ENCODE measurements at places on chromosomes 12 and 14.
A peak's percentile ranks its signal among the peaks of the same experiment; 100 is the strongest.

- no peak for DNase-seq
Measured at GRCh38 chr12:15020156-15020555, 47.3 kb downstream of the PDE6H start.

GRCh38 chr12:5587711-5588121 is 155.8 kb downstream of the NTF3 start:
- DNase-seq = no peak

- DNase-seq = no peak
Measured at GRCh38 chr12:104050436-104050835, 449 bp upstream of the GLT8D2 start.

DNA sequence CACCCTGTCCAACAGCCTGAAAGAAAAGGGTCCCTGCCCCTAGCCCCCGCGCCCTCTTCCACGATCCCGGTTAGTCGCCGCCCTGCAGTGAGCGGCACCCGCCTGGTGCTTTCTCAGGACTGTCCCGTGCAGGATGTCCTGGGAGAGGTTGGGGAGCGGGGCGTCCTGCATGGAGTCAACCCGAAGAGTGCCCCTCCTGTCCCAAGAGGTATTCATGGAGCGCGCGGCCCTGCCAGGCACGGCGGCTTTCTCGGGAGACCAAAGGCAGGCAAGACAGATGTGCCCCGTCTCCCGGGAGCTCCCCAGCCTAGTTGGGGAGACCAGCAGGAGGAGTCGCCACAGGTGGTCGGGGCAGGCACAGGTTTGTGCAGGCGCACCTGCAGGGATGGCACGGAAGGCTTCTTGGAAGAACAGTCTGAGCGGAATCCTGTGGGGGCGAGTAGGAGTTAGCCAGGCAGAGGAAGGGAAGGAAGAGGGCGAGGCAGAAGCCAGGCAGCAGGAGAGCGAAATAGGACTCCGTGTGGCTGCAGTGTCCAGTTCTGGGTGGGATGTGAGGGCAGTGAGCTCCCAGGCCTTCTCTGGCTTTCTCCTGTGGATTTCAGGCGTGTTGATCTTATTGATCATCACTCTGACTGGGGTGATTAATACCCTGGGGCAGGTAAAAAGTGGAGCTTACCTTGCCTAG is 723 bp downstream of the SIVA1 start:
- no peak for DNase-seq

GRCh38 chr12:563250-563781 is 99.9 kb downstream of the NINJ2 start:
- DNase-seq = peak; percentile 53

GRCh38 chr14:101791919-101792572 is 30.5 kb downstream of the PPP2R5C start:
- no peak for DNase-seq

- no peak for DNase-seq
Measured at GRCh38 chr12:7190268-7191055, 976 bp downstream of the PEX5 start.

DNA sequence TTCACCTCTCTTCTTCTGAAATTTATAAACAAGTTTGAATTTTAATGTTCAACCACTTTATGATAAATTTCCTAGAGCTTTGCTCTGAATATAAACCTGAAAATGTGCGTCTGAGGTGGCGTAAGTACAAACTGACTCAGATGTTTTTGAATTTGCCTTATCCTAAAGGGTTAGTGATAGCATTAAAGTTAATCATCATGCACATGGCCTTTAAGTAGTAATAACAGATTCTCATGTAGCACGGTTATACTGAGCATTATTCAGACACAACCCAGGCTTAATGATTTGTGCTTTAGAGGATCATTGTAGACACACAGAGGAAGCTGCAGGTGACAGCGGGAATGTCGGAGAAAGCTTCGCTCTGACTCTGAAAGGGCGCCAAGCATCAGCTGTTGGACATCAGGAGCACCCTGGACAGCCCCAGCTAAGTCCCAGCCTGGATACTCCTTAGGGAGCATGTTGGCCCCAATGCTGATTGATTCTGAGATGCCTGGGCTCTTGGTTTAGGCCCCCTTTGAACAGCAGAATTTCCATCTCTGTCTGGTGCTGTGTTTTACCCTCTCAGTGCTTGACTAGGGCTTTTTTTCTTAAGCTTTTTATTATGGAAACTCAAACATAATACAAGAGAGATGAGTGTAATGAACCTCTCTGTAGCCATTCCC is 91.1 kb downstream of the PLXNC1 start:
- DNase-seq = no peak

DNA sequence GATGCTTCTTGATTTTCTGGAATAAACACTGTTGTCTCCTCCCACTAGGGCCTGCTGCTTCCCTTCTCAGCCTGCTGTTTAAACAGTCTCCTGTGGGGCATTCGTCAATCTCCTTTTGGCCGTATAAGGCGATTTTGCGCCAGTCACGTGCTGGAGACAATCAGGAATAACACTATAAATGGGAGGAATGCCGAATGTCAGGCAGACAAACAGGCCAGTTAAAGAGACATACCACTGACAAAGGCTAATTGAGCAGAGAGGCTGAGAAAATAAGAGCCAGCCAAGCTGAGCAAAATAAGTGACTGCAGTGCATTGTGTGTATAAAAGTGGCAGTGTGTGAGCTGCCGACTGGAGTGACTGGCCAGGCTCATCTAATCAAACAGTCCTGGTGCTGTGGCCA is 23.3 kb downstream of the DMAC2L start:
- no peak for DNase-seq

- DNase-seq = no peak
Measured at GRCh38 chr12:25718081-25718731, 165.1 kb upstream of the LMNTD1 start.

DNA sequence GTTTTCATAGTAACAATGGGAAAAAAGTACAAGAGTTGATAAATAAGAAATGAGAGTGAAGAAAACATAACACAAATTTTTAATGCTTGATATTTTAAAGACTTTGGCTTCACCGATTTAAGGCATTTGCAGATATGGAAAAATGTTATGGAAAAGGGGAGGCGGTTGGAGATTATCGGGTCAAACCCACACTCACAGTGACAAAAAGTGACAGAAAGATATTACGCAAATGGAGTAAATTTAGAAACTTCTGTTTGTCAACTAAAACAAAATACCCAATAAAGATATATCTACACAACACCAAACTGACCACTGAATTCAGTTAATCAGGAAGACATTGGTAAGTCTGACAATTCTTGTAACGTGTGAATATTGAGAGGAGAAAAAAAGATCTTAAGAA is 2.5 kb downstream of the PPP1R12A start:
- no peak for DNase-seq

- no peak for DNase-seq
Measured at GRCh38 chr12:85036234-85036707, at the start of the genes LRRIQ1 and TSPAN19. Gene LRRIQ1 (plus strand): TSS chr12:85036351. CDS start chr12:85038177, 1,826 bp downstream. Gene TSPAN19 (minus strand): TSS chr12:85036277. CDS start chr12:85029946, 6,331 bp downstream.

GRCh38 chr12:5023842-5024241 is 19.8 kb upstream of the KCNA5 start:
- DNase-seq = no peak

- no peak for DNase-seq
Measured at GRCh38 chr12:73599268-73599667, 938.4 kb upstream of the ATXN7L3B start.

DNA sequence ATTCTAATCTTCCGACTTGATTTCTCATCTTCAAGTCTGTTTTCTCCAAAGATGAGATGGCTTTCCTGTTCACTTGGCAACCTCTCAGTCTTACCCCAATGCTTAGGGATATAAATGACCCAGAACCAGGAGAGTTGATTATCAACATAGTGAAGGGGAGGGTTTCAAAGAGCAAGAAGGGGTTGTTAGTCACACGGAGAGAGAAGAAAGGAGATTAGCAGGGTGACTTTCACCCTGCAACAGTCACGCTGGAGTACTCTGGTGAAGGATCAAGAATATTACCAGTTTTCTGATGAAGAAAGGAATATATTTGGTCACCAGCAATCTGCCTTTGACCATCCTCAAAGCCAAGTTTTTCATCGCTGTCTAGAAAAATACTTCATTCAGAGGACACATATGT is at the start of gene TMEM52B:
TMEM52B (plus strand) TSS at position 212 of the 400 bp plus-strand sequence. CDS start 543 bp downstream, outside the sequence.
- DNase-seq = no peak

- DNase-seq = no peak
Measured at GRCh38 chr12:52082026-52082668, 2.6 kb downstream of the SMIM41 start.

- no peak for DNase-seq
Measured at GRCh38 chr12:119686776-119687175, 18.8 kb downstream of the PRKAB1 start.

DNA sequence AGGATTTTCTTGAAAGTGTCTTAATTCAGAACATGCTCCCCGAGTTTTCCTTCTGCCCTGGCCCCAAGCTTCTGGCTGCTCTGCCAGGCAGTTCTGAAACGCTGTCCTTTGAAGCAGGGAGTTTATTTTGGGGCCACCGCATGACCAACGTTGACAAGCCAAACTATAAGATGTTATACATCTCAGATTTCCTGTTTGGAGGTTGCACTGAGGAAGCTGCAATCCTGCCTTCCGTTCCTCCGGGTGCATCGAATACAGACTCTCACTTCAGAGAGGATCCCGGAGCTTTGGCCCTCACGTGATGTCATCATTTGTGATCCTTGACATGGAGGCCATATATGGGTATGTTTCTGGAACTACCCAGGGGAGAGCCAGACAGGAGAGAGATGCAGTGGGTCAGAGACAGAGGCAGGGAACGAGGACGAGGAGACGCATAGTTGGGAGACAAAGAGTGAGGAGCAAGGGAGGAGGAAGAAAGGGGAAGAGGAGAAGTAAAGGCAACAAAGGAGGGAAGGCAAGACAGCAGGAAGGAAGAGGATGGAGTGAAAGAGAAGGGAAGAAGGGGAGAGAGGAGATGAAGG is at the start of gene ASB2:
ASB2 (minus strand) TSS at position 94 of the 581 bp plus-strand sequence. CDS start 12,031 bp downstream, outside the sequence.
- DNase-seq = no peak

DNA sequence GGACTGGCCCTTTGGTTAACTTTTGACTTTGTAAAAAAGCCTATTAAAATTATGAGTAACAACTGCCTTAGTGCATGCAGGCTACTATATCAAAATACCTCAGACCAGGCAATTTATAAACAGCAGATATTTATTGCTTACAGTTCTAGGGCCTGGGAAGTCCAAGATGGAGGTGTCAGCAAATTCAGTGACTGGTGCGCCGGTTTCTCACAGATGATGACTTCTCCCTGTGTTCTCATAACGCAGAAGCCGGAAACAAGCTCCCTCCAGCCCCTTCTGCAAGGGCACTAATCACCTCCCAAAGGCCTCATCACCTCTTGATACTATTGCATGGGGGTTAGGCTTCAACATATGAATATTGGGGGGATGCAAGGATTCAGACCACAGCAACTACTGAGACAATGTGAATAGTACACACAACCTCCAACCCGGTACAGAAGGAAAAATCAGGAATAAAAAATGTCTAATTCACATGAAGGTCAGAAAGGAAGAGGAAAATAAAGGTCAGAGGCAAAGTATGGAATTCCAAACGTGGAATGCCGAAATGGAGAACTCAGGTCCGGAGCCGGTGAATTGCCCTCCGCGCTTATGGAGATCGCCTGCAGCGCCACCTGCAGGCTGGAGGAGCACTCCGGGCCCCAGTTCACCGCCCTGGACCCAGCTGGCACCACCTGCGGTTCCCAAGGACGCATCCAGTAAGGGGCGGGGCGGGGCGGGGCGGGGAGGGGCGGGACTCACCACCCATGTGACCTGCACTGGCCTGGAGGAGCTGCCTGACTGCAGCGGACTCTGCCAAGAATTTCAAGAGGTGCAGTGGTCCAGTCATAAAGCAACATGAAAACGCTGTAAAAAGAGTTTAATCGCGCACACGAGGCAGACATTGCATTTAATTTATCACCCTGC is 203.4 kb downstream of the KIF26A start:
- no peak for DNase-seq

DNA sequence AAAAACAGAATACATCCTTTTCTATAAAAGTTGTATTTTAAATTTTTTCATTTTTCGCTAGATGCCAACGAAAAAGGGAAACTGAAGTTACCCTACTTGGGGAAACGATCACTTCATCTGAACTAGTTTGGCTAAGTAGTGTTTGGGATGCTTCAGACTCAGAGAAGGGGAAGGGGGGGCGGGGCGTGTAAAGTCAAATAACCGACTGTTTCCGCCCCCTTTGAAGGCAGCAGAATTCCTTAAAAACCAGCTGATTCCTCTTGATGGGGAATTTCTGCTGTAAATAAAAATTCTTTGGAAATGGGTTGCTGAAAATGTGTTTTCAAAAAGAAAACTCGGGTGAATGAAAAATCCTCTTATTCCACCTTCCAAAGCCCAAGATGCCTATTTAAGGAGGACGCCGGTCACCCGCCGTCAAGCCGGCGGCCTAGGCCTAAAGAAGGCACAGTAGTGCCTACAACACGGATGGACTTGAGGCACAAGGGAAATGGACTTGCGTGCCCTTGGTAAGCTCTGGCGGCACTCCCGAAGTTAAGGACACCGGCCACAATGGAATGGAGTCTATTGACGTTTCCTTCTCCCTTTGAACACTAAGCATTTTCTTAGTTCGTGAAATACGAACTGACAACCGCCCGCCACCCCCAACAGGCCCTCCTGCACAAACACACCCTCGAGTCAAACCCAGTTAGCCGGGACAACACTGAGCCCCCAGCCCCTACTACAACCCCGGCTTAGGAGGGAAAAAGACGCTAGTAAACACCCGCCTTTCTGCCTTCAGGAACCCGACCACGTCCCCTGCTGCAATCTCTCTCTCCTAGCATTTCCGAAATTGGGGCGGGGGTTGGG is 1.9 kb downstream of the ATXN2 start:
- no peak for DNase-seq

DNA sequence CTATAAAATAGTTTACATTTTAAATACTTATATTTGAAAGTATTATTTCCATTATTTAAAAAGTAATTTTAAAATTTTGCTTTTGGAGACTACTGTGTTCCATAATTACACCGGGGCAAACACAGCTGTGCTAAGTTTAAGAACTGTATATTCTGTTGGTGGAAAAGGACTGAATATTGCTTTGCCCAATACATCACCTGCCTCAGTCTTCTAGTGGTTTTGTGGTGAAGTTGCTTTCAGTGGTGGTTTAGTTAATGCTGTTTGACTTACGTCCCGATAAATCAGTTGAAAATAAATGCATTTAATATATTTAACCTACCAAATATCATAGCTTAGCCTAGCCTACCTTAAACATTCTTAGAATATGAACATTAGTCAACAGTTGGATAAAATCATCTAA is 23.4 kb downstream of the FBXO34 start:
- DNase-seq = no peak

GRCh38 chr14:79281244-79282152 is 929.8 kb downstream of the DIO2 start:
- no peak for DNase-seq

DNA sequence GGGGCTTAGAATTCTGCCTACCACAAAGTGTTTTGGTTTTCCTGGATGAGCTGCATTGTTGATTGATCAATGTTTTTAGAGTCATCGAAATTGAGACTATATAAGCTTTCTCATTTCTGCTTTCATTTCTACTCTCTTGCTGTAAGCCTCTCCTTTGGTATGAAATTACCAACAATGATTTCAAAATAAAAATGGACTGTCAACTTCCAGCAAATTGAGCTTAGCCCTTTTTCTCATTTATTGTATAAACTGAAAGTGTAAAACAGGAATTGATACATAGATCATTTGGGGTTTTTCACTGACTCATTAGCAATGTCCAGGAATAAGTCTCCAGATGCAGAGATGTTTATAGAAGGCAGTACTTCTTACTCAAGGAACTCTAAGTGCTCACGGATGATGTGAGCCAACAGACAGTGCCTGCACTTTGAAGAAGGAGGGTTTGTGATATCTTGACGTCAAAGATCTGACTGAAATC is 20.0 kb upstream of the PCNX1 start:
- no peak for DNase-seq

- DNase-seq = no peak
Measured at GRCh38 chr14:85248881-85249635, 280.9 kb upstream of the FLRT2 start.

All from stimulated activated CD8-positive, alpha-beta memory T cell treated with anti-CD3 and anti-CD28 coated beads, Interleukin-4, amount 100 ng/mL, for 4 hours (primary cell).